NCI-H1930 (cell line): ENCODE measurements at places on chromosomes 5 and 9.

- DNase-seq, result no peak
Observed at GRCh38 chr5:14399054-14399692, 182.4 kb upstream of the OTULINL start.

DNA sequence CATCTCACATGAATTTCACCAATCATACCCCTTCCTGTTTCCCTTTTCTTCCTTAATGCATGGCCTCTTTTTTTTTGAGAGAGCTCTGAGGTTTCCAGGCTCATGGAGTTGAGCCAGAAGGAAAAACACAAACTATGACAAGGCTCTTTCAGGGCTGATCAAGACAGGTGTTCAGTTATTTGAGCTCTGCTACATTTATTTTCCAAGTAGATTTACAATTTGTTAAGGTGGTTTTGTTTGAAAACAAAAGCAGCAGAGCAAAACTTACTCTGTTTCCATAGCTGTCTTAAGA lies 62.4 kb upstream of the IL7R start:
- no peak for DNase-seq

DNA sequence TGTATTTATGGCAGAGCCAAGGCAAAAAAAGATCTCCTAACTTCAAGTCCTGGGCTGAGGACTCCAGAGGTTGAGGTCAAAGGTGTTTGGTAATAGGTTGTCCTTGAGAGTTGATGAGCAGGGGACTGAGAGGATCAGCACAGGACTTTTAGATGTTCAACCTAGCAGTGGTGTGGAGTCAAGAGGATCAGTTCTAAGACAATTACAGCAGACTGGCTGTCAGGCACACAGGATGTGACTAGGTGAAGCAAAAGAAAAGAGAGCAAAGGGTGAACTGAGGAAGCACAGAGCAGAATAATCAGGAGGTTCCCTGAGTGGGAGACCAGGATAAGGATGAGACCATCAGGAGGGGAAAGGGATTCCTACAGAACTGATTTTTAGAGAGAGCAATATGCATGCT lies 10.9 kb downstream of the GZMA start:
- DNase-seq, result no peak

DNA sequence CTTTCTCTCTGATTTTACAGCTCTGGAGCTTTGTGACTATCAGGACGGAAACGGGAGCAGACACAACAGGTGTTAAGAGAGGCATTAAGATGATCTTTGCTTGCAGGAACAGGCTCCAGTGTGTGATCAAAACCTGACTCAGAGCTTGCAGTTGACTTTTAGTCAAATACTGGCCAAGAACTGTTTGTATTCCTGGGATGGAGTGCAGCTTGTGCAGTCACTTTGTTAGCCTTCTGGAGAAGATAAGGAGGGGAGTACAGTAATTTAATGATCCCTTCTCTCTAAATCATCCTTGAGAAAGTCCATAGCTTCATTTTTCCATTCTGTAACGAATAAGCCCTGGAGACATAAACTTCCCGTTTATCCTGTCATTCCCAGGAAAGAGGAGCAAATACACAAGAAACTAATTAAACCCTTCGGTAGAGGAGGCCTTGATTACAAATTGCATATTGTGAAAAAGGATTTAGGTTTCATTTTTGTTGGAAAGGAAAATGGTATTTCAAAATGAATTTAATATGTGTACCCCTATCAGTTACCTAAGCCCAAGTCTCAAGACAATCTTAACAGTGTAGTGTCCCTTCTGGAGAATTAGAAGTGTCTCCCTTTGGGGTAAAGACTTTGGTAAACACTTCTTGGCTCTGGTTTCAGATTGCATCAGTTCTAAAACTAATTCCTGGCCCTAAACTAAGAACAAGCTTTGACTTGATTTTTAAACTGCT lies 3.1 kb upstream of the STOM start:
- no peak for DNase-seq

DNA sequence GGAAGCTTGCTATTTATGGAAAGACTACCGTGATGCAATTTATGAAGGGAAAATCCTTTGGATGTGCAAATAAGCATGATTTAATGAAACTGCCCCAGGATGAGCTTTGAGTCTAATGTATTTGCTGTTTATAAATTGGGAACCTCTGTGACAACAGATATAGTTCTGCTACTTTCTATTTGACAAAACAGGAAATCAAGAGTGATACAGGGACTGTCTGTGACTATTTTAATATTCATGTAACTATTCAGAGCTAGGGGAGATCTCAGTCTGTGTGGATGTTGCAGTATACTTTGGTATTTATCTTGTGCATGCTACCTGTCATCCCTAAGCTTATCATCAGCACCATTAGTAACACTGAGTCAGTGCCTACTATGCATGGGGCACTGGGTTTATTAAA lies 132.1 kb downstream of the PDZD2 start:
- DNase-seq, result no peak

DNA sequence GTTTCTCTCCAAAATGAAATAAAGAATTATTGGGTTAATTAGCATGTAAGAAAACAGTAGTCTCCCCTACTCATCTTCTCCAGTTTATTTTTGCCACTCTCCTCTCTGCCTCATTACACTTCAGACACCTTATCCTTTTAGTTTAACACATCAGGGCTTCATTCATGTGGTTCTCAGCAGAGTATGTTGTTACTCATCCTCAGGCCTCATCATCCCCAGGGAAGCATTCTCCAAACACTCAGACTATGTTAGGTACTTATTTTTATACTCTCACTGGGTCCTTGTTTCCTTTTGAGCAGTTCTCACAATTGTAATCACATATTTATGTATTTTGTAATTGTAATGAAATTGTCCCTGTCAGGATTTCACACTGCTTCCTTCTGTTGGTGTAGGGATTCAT lies 470.5 kb downstream of the PDE4D start:
- DNase-seq, result no peak

DNA sequence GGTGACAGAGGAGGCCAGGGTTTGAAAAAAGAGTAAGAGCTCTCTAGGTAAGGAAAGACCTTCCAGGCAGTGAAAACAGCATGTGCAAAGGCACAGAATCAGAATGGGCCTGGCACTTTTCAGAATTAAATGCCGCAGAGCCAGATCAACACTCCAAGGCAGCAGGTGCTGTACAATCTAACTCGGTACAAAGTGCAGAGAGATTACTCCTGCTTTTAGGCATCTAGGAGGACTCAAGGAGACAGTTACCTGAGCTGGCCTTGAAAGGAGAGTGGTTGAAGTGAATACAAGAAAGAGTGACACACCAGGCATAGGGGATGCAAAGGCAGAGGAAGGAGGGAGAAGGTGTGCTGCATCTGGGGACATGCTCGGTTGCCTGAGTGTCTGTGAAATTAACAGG lies 21.5 kb downstream of the HRH2 start:
- no peak for DNase-seq

GRCh38 chr5:127423173-127423798 lies 94.2 kb upstream of the PRRC1 start:
- no peak for DNase-seq

DNA sequence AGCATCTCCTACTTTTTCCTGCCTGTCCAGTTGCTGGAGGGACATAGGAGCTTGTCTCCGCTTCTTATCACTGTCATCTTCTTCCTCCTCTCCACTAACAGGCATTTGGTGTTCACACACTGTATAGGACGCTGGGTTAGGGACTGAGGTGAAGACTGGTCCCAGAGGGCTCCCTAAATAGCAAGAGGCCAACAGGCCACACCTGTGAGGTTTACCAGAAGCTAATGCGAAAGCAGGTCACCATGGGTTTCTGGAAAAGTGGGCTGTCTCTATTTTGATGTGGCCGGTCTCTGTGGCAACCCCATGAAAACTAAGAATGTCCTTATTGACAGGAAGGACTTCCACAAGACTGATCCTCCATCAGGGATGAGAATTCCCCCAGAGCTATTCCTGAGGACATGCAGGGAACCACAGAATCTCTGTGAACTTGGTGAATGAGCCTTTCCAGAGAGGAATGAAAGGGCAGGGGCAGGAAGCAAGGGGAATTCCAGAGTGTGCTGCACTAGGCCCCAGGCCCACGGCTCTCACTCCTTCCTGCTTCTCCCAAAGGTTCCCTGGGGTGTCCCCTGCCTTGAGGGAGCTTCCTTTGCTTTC lies 61.7 kb downstream of the DAP start:
- no peak for DNase-seq

DNA sequence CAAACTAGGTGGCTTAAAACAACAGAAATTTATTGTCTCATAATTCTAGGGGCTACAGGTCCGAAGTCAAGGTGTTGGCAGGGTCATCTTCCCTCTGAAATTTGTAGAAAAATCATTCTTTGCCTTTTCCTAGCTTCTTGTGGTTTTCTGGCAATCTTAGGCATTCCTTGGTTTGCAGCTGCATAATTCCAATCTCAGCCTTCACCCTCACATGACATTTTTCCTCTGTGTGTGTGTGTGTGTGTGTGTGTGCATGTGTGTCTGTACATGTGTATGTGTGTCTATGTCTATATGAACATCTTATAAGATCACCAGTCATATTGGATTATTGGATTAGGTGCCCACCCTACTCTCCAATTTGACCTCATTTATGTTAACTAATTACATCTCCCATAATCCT lies 330.6 kb downstream of the CHSY3 start:
- DNase-seq, result no peak

DNA sequence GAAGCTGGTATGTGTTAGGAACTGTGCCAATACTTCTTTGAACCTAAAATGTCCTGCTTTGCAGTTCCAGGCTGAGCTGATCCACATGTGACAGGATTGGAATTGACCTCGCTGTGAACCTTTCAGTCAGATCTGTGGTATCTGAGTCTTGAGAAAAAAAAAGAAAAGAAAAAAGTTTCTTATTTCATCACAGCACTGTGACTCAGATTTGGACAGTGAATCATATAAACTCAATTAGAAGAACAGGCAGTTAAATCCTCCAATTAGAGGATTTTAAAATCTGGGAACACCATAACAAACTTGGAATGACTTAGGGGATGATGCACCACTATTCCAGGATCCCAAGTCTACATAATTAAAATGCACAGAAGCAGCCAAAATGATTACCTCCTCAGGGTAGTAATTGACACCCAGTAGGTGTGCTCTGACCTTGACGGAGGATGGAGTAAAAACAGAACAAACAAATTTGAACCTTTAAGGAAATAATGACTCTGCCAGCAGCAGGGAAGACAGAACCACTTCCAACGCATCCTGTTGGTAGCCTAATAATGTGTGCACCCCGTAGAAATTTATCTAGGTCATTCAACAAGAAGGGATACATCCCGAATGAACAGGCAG lies 57.8 kb upstream of the RAI14 start:
- no peak for DNase-seq

DNA sequence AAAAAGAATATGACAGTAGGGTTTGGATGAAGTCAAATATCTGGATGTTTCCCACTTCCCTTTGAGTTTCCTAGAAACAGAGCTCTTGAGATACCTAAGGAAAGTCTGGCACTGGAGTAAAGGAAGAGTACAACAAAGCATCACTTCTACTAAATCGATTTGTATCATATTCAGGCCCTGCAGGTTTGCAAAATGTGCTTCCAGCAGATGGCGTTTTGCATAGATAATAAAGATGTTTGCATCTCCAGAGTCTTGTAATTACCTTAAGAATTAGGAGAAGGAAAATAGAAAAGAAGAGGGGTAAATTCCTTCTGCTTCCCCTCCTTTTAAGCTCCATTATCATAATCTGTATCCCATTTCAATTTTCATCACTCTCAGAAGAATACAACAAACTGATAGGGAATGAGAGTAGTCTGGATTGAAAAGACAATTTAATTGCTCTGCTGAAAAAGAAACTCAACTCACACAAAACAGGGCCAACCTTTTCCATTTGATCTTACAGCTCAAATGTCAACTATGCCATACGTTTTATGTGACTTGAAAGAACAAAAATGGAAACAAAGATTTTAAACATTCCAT lies 380.4 kb downstream of the PTPRD start:
- DNase-seq, result no peak

DNA sequence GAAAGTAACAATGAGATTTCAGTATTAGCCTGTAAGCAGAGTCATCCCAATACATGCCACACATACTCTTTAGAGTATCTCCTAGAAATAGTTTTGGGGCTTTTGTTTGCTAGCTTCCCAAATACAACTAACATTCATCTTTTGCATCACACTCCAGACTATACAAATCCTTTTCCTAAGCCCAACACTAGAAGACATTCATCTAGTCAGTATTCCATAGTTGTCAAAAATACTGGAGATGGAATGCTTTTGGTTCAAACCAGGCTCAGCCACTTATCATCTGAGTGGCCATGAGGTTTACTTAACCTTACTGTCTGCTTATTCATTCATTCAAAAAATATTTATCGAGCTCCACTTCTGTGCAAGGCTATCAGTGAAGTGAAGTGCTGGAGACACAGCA lies 205.1 kb upstream of the SGCD start:
- no peak for DNase-seq

DNA sequence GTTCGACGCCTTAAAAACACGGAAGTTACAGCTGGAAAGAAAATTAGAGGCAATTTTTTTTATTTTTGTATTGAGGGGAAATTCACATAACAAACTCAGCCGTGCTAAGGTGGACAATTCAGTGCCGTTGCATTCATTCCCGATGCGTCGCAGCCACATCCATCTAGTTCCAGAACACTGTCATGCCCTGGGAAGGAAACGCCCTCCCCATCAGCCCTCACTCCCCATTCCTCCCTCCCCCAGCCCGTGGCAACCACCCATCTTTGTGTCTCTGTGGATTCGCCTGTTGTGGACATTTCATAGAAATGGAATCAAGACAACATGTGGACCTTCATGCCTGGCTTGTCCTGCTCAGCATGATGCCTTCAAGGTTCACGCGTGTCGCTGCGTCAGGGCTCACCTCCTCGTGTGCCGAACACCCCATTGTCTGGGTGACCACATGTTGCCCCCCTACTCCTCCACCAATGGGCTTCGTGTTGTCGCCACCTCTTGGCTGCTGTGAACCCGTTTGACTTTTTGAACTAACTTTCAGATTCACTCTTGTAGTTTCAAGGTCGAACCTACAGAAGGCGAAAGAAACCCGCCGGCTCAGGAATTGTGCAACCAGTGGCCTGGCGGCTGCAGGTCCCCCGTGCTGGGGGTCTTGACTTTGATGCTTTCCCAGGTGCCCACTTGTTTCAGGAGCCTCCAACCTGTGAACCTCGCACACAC lies 17.4 kb upstream of the CAMSAP1 start:
- DNase-seq, result no peak

GRCh38 chr5:109705596-109705995 lies 15.9 kb downstream of the MAN2A1 start:
- DNase-seq, result no peak

GRCh38 chr9:110928599-110928998 lies 109.7 kb downstream of the LPAR1 start:
- DNase-seq, result no peak

DNA sequence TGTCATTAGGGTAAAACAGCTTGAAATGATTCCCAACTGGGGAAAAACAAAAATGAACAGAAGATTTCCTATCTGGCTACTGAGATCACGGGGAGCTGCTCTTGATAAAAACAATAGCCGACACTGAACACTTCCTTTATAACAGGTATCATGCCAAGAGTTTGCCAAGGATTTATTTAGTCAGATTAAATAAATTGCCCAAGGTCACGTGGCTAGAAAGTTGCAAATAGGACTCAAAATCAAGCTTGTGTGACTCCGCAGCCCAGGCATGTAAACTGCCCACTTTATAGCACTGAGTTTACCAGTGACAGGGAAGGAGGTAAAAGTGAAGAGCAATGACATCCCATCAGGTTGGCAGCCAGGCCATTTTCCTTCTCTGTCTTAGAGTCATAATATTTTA lies 120.7 kb upstream of the ZNF618 start:
- DNase-seq, result no peak
